ENCODE measurements at places on chromosomes 5 and 9.

DNA sequence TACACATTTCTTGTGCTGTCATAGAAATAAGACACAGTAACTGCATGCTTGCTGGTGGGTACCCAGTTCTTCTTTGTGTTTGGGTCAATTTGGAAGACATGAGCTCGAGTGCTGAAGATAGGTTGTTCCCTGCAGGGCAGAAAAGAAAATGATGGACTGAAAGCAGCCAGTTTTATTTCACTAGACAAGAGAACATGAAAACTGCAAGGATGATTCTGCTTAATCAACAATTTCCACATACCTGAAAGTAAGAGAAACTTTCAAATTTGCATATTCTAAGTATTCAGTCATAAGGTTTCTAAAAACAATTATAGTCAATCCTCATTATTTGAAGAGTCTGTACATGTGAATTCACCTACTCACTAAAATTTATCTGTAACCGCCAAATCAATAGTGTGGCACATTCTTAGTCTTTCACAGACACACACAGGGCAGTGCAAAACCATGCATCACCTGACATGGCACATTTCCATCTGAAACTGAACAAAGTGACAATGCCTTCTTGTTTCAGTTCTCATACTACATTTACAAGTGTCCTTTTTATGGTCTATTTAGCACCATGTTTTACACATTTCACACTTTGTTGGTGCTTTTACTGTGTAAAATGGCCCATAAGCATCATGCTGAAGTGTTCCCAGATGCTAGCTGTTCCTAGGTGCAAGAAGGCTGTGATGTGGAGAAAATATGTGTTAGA is 56.9 kb downstream of the HOMER1 start:
- peak; percentile 9 for DNase-seq

DNA sequence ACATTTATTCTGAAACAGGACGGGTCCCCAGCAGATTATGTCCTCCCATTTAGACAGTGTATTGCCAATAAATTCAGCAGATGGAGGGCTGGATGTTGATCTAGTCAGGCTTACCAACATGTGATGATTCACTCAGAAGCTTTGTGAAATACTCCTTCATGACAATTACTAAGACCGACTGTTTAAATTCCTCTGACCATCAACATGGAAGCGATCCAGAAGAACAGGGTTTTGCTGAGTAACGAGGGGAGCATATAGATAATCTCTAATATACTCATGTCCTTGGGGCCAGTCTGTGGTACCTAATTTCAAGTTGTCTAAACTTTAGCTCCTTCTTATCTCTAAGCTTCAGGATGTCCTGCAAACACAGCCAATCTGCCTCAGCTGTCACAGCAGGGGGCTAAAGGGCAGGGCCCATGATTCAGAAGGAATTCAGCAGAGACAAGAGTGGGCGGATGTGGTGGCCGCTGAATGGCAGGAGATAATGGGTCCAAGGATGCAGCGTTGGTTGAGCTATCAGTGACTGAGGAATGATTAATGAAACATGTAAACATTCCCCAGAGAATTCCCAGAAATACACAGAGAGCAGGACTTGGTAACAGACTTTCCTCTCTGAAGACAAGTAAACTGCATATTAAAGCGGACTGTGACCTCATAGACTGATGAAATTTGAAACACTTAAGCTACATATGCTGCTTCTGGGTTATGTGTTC is 109.4 kb downstream of the ANKRD55 start:
- DNase-seq = no peak

GRCh38 chr5:169385636-169386035 is 84.7 kb upstream of the SLIT3 start:
- no peak for DNase-seq

- no peak for DNase-seq
Observed at GRCh38 chr5:62268792-62269191, 37.2 kb upstream of the KIF2A start.

DNA sequence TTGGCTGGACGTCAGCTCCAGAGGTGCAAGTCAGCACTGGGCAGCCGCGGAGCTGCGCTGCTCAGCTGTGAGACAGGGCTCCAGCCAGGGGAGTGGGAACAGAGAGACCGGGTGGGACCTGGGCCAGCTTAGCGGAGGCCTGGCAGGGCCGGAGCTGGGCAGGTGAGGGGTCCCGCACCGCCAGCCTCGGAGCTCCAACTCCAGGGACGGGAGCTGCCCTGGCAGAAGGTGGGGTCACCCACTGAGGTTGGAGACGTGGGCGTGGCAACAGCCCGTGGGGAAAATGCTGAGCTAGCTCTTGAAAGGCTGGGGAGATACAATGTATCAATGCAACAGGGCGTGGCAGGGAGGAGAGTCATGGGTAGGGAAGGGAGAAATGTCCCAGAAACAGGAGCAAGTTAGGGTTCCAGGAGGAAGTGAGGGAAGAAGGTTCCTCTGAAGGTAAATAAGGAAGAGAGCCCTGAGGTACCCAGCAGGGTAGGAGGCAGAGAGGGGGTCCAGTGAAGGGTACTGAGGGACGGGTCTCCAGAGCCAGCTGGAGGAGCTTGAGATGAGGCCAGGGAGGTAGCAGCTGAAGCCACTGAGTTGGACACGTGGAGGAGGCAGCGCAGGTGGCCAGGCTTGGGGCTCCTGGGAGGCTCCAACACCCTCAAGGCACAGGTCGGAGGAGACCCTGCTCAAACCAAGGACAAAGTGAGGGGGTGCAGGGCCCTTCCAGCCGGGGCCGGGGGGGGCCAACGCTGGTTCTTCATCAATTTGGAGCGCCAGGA is 736 bp upstream of the NKD2 start:
- no peak for DNase-seq

DNA sequence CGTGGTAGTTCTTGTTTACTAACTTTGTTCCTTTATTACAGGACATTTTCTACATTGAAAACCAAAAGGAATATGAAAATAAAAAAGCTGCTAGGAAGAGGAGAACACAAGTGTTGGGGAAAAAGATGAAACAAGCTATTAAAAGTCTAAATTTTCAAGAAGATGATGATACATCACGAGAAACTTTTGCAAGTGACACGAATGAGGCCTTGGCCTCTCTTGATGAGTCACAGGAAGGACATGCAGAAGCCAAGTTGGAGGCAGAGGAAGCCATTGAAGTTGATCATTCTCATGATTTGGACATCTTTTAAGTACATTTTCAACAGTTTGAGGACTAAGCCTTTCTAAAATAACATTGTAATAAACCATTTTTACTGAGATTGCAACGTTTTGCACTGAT is 23.8 kb downstream of the PHAX start:
- no peak for DNase-seq

DNA sequence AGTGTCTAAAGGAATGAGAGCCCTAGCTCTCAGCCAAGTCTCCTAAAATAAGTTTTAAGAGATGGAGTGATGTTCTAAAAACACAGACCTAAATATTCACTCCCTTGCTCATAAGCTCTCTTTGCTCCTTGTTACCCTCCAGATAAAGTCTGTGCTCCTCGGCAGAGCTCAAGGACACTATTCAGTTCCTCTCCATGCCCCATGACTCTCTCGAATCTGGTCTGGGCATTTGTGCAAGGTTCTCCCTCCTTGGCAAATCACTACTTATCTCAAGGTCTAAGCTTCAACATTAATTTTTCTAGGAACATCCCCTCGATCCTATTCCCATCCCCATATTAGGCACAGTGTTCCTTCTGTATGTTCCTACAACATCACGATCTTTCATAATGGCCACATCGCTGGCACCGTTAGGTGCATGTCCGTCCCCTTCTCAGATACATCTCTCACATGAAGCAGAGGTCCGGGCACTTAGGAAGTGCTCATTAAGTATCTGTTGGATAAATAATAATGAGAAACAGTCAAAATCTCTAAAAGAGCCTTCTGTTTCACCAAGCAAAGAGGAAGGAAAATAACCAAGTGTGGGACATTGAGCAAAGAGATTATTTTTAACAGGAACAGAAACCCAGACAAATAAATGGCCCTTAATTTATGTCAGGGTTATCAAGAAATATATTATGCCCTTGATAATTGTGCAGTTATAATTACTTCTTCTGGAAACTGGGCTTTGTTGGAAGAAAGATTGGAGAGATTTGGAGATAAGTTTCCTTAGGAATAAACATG is 85.9 kb upstream of the HTR4 start:
- no peak for DNase-seq

DNA sequence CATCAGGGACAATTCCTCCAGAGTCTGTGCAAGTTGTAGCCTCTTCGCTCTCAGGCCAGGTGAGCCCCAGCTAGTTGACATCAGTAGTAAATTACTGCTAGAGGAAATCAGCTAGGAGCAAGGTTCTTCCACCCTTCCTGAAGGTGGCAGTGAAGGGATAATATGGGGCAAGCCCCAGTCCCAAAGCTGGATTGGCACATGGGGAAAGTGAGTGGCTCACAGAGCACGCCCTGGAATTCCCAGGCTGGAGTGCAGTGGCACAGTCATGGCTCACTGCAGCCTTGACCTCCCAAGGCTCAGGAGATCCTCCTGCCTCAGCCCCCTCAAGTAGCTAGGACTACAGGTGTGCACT is 82.1 kb downstream of the CYFIP2 start:
- no peak for DNase-seq

DNA sequence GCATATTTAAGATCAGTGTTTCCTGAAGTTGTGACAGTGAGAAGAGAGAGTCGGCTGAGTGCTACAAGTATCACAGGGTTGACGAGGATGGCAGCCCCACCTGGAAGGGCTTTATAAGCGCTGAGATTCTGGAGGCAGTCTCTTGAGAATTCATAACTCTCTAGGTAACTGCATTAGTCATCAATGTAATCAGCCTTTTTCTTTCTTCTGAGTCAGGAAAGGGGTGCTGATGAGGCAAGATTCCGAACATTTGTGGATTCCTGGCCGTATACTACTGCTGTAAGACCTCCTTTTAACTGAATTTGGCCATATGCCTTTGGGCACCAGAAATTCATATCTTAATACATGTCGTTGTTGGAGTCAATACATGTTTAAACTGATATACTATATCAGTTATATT is 6.6 kb upstream of the RNF20 start:
- DNase-seq = no peak

DNA sequence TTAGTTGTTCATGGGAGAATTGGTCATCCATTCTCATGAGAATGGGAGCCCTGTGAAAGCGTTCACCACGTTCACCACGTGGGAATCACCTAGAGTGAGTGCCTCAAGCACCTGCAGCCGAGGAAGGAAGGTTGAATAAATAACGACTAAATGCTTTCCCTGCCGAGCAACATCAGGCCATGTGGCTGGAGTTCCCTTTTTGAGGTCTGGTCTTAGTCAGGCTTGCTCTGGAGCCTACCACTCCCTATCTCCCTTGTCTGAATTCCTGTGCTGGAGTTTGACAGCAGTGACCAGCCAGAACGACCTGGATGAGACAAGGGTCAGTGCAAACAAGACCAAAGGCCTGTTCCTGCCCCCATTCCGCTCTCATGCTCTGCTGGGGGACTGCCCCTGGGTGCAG is 28.5 kb downstream of the KCNMB1 start:
- no peak for DNase-seq

GRCh38 chr5:175422058-175422457 is 21.9 kb downstream of the DRD1 start:
- DNase-seq = no peak

- no peak for DNase-seq
Observed at GRCh38 chr5:24606971-24607370, 37.8 kb downstream of the CDH10 start.

GRCh38 chr9:14258156-14258555 is 55.8 kb downstream of the NFIB start:
- no peak for DNase-seq

DNA sequence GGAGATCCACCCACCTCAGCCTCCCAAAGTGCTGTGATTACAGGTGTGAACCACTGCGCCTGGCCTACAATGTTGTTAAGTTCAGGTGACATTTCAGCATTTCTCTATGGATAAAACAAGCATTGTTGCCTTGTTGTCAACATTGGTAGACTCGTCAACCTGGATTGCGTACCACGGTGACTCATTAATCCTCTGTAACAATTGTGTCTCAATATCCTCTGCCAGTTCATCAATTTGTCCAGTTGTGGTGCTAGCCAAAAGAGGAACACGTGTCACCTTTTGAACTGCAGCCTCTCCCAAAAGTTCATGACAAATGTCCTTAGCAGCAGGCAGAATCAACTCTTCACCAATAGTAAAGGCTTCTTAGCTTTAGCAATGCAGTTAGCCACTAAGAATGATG is 46.3 kb upstream of the LARP1 start:
- DNase-seq = no peak

- no peak for DNase-seq
Observed at GRCh38 chr9:16361939-16362338, 508.5 kb downstream of the BNC2 start.

- peak; percentile 15 for DNase-seq
Observed at GRCh38 chr5:163915481-163915961, 410.1 kb downstream of the MAT2B start.

- no peak for DNase-seq
Observed at GRCh38 chr9:85451680-85452079, 290.1 kb downstream of the AGTPBP1 start.

DNA sequence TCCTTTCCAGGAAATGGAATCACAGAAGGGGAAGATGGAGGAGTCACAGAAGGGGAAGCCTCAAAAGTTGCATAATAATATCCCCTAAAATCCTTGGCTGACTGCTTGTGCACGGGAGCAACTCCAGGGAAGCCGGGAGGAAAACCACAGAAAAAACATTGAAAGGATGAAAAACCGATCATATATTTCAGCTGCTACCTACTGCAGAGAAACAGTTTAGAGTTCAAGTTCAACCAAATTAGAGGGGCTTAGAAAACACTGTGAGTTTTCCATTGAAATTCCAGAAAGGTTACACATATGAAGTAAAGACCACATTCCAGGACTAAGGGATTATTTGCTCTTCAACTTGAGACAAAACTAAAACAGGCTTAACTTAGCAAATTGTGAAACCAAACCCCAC is 37.6 kb upstream of the MTAP start:
- DNase-seq = no peak

GRCh38 chr5:34690898-34691297 is 34.8 kb downstream of the RAI14 start:
- no peak for DNase-seq

DNA sequence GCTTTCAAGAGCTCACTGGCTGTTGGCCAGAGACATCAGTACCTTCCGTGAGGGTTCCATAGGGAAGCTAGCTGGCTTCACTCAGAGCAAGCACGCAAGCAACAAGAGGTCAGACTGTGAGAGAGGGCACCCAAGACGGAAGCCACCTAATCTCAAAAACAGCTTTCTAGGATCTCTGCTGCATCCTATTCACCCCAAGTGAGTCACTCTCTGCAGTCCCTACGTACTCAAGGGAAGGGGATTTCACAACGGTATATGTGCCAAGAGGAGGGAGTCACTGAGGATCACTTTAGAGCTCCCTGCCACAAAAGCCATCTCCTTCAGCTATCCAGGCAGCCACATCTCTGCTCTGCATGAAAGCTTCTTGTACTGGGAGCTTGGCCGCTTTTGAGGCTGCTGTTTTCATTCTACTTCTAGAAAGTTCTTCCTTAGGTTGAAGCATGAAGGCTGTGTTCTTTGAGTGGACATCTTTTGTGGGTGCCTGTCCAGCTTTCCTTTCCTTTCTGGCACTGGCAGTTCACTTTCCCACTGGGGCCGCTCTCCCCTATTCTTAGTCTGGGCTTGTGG is 249.5 kb downstream of the MAN2A1 start:
- DNase-seq = no peak

DNA sequence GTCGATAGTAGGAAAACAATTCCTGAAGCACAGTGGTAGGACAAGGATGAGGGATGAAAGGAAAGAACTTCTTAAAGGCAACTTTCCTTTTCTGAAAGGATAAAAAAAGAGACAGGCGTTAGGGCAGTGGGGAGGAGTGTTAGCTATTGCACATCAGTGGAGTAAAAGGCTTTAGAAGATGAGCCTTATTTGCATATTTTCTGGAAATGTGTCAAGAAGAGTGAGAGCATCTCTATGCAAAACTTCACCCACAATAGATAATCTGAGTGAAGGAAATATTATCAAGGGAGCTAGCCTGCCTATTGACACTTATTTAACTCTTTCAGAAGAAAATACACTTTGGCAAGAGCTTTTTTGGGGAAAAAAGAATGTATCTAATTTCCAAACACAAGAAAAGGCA is 151.6 kb downstream of the MACIR start:
- no peak for DNase-seq
